ENCODE measurements at places on chromosomes 7 and 10.

GRCh38 chr7:15015545-15016314 lies 113.2 kb upstream of the DGKB start:
- DNase-seq, result peak; percentile 15

- DNase-seq, result no peak
Observed at GRCh38 chr10:8400151-8400550, 345.7 kb downstream of the GATA3 start.

DNA sequence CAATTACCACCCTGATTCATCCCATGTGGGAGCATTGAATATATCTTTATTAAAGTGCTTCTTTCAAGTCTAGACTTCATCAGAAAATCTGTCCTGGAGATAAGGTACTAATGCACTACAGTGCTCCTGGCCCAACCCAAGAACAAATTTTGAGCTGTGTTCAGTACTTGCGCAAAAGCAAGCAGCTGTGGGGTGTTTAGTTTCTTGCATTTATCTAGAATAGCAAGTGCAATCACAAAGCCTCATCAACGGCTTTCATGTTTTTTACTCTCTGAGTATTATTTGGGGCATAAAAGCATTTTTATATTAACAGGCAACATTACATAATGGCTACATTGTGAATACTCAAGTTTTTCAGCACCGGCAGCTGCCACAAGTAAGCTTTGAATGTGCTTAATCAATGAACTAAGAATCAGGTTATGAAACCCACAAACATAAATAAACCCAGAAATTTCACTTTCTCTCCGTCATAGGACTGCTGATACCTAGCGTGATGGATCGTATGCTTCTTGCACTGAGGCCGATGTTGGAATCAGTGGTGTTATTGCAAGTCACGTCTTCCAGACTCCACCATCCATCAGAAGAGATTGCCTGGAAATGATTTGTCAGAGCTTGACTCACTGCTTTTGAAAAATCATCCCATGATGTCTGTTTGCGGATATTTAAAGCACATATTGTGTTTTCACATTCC lies 113.1 kb downstream of the CTTNBP2 start:
- DNase-seq, result no peak

- no peak for DNase-seq
Observed at GRCh38 chr10:31179091-31179680, 139.8 kb upstream of the ZEB1 start.

GRCh38 chr7:41996381-41997035 lies 240.5 kb downstream of the GLI3 start:
- no peak for DNase-seq

DNA sequence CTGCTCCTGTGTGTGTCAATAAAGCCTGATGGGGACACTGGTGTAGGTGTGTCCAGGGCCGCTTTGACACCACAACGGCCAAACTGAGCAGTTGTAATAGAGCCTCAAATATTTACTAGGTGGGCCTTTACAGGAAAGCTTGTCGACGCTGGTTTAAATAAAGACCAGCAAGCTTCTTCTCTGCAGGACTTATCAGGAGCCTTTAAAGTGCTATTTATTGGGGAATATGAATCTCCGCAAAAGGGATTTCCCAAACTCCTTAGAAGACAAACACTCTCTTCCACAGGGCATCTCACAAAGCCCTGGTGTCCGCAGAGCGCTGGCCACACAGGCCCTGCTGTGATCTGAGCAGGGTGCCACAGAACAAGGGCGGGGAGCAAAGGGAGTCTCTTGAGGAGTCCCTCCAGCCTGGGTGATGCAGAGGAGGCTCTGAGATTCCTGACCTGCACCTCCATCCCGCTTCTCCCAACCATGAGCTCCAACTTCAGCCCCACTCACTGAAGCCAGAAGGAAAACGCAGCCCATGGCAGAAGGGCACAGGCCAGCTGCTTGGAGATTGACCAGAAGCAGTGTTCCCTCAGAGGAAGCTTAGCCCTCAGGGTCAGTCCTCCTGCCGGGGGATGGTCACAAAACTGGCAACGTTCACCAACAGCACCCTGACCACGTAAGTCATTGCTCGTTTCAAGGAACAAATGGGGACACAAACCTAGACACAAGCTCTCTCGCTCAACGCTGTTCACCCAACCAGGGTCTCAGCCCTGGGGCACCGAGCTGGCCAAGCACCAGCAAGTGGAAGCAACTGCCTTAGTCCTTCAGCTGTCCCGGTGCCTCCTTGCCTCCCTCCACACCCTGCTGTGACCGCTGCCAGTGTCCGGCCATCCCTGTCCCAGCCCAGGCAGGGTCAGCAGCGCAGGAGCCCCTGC lies 129.5 kb downstream of the OAT start:
- DNase-seq, result no peak

DNA sequence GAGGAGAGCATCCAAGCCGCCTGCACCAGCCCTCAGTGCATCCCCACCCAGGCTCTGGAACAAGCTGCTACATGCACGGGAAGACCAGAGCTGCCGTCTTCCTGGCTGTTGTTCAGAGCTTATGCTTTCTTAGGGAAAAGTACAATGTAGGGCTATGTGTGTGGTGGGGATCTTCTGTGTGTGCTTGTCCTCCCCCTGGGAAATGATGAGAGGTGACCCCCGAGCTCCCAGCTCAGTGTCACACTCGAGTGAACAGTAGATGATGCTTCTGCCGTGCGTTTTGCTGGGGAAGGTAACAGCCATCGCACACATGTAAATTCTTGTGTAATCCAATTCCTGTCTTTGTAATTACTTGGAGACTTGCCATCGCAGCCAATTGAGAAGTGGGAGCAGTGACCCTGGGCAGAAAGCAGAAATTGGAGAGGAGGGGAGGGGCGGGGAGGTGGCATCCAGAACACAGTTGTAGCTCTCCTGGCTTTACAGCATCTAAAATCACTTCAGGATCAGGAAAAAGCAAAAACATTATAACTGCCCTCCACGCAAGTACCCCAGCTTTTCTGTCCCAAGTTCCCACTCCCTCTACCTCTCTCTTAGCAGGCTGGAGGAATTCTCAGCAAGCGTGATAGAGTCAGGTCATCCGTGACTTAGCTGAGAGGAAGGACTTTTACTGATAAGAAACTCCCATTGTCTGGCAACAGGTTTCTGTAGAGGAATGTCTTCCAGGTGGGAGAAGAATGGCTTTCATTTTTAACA lies 149.6 kb downstream of the TCF7L2 start:
- DNase-seq, result no peak

GRCh38 chr10:86956848-86957448 lies 467 bp downstream of the MMRN2 start:
- no peak for DNase-seq

DNA sequence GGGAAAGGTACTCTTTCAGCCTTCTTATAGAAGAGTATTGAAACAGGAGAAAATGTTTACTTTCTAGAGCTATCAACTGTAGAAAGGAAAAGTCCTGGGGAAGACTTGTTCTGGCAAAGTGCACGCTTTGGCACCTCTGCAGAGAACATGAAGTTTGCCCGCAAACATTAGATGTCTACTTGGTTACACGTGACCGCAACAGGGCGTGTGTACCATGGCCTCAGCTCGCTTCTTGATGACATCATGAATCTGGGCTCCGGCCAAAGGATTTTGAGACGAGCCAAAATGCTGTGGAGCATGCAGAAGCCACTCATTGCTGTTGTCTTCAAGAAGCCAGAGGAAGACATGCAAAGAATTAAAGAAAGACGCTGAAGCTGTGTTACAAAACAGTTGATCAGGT lies 8.6 kb upstream of the TAS2R60 start:
- DNase-seq, result no peak

DNA sequence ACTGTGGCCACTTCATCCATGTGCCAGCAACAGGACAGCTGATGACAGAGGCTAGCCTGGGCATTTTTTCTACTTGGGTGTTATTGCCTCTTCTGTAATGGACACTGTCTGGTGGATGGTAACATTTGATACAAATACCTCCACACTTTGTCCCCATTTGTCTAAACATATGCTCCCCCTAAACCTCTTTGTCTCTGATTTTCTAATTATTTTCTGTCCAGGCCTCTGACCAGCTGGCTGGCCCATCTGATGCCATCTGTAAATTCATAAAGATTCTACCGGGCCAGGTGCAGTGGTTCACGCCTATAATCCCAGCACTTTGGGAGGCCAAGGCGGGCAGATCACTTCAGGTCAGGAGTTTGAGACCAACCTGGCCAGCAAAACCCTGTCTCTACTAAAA lies 84.7 kb upstream of the IFRD1 start:
- no peak for DNase-seq

GRCh38 chr10:101020427-101021075 lies 10.4 kb downstream of the PDZD7 start:
- DNase-seq, result no peak

GRCh38 chr7:2750004-2750407 lies 62.0 kb downstream of the AMZ1 start:
- DNase-seq, result no peak

DNA sequence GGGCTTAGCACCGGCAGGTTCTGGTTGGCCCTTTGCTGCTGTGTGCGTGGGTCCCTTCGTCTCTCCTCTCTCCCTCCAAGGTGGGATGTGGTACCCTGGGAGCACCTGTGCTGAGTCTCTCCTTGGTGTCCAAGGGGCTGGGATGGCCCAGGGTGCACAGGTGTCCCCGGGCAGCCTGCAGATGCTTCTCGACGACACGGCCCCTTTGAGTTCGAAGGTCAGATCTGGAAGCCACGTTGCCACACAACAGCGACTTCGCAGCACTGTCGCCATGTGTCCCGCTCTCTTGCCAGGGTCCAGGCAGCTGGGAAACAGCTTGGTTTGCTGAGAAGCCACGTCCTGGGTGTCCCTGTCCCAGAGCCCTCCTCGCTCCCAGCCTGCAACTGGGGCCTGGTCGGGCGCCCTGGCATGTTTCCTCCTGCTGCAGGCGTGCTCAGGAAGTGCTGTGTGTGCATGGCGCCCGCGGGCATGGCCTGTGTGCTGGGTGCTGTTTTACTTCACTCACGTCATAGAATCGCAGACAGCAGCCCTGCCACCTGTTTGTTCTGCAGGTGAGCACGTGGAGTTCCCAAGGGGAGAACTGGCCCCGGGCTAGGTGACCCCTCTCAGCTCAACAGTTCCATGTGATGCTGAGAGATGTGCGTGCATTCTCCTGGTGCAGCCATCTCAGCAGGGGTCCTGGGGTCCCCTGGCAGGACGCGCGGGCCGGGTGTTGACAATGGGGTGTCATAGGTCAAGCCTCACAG lies 70.9 kb downstream of the DNAJB6 start:
- no peak for DNase-seq

DNA sequence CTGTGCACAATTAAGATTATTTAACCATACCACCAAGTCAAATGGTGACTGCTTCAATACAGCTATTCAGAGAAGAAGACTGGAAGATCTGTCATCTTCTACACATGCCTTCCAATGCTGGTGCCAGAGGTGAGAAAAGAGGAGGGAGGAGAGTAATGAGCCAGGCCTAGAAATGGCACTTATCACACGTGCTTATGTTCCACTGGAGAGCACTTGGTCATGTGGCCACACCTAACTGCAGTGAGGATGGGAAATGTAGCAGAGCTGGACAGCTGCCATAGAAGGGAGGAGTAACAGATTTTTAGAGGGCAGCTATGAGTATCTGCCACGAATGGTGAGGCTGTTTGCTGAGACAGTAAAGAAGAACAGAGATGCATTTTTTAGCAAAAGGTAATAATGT lies 77.1 kb downstream of the MPLKIP start:
- no peak for DNase-seq

DNA sequence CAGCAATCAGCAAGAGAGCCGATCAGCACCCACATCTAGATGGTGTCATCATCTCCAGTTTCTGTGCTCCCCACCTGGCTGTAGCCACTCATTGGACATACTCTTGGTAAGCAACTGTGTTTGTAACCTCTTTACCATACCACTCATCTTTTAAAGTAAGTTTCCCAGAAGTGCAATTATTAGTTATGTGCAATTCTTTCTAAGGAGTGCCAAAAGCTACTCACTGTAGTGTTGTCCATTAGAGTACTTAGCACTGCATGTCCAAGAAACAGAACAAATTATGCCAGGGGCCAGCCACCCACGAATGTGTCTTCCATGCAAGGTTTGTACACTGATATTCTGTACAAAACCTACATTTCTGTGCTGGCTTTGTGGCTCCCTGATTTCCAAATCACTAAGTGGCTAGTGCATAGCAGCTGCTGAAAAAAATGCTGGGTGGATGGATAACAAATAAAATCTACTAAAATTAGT lies 131.9 kb downstream of the SRPK2 start:
- no peak for DNase-seq

GRCh38 chr10:49600046-49600445 lies 10.1 kb upstream of the SLC18A3 start:
- no peak for DNase-seq

DNA sequence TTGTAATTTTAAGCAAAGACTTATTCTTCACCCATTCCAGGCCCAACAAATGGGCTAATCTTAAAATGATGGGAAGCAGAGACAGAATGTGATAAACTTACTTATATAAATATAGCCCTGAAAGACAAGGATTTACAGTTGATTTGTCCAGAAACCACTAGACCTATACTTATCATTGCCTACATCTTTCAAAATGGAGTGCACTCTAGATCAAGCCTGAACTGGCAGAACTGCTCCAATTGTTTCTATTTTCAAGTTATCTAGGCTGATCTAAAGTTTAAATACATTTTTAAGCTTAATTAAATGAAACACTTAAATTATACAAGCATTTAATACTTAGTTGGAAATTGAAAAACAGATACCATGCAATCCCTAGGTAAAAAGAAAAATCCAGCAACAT lies 24.9 kb upstream of the PALS2 start:
- DNase-seq, result no peak

DNA sequence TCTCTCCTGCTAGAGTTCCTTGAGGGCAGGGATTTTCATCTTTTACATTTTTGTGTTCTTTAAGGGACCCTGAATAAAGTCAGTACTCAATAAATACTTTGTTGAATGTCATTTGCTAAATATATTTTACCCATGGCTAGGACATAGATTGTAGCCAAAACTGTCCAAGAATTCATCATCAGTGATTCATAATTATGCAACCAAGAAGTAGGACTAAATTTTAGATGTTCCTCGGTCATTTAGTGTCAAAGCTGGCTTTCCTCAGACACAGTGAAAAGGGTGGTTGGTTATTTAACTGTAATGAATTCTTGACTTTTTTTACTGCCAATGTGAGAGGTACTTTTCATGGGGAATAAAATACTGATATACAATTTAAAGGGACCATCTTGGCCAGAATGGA lies 3.3 kb downstream of the NUDT13 start:
- no peak for DNase-seq

Measured in neural crest cell (in vitro differentiated cells).